Psoas muscle (tissue), 8 donors: ENCODE measurements at places on chromosomes 4 and X. TPM values are rescaled to one million over a fixed set of nuclear protein-coding genes. Genes with fewer than 3 reads are reported as not detected.

DNA sequence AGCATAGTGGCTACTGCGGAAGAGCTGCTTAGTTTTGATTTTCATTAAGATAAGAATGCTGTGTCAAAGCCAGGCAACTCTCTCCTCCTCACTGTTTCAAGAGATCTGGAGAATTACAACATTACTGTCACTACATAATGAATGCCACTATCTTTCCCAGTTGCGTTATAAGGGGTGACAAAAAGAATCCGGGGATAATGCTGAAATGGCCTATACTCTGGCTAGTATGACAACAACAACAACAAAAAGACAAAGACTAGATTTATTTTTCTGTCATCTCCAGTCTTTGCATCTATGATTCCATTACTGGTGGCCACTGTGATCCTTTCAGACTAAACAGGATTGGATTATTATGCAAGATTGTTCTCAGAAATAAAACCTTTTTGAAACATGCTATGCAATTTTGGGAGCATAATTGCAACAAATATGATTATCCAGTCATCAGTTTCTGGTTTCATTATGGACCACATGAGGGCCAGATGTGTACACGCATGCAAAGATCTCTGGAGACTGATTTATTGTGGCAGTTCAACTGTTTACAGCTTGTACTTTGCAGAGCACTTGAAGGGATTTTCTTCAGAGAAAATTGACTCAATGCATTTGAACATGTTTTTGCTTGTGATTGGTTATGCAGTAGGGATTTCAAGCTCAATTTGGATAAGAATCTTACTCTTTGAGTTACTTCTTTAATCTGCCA, 31.1 kb upstream of the SPANXB1 start:
- DNase-seq, result no peak

DNA sequence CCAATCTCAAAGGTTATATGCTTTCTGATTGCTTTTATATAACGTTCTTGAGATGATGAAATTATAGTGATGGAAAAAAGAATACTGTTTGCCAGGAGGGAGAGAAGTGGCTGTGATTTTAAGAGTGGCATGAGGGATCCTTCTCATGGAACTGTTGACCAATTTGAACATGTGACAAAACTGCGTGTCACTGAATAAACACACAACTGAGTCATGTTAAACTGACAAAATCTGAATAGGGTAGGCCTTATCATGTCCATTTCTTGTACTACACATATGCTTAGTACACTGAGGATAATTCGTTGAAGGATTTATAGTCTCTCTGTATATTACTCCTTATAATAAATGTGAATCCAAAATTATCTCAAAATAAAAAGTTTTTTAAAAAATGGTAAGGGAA, 22.2 kb upstream of the HSPA4L start:
- DNase-seq, result no peak

DNA sequence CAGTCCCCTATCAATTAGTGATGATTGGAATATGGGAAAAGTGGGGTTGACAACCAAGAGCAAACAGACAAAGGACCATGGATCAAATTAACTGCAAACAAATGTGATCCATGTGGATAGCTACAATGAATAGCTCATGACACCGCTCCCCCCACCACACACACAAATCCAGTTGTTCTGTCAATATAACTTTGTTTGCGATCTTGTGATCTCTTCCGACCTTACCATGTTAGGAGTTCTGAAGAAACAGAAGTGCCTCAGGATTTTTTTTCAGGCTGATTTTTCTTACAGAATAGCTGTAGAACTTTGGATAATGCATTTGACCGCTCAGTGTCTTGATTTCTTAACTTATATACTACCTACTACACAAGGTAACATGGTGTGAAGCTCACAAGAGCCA, 116.6 kb downstream of the SH2D1A start:
- no peak for DNase-seq

GRCh38 chrX:100802843-100803242, 17.3 kb upstream of the CSTF2 start:
- DNase-seq, result no peak

DNA sequence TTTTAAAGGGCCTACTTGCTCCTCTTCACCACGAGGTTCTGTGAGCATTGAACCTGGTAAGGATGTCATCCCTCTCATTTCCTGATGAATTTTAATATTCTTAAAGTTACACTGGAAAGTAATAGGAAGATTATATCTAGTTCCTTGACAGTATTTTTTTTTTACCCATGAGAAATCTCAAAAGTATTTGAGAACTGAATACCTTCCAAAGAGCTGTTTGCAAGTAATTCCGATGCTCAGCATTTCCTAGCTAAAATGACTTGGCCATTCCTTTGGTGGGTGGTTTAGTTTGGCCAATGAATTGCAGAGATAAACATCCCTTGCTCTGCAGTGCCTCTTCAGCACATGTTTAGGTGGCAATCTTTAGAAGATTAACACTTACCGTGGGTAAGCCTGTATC, 110.2 kb upstream of the WDR1 start:
- DNase-seq, result no peak

- DNase-seq, result no peak
Measured at GRCh38 chrX:2550328-2551020, 49.7 kb upstream of the DHRSX start.

The CCKAR gene
- total RNA-seq, result not detected

The SMR3B gene
- total RNA-seq, result not detected
